ENCODE measurements at places on chromosomes 2 and 18.

GRCh38 chr2:129794540-129794939, 184.9 kb upstream of the RAB6C start:
- DNase-seq: no peak
- H3K27me3 ChIP-seq: peaks cover 33% of the 10 kb centered on the region
- no peaks in the 10 kb centered on the region for H3K4me1 ChIP-seq
- no peaks in the 10 kb centered on the region for H3K36me3 ChIP-seq
- H3K27ac ChIP-seq: no peak overlapping the region
- no peak overlapping the region for H3K4me3 ChIP-seq

DNA sequence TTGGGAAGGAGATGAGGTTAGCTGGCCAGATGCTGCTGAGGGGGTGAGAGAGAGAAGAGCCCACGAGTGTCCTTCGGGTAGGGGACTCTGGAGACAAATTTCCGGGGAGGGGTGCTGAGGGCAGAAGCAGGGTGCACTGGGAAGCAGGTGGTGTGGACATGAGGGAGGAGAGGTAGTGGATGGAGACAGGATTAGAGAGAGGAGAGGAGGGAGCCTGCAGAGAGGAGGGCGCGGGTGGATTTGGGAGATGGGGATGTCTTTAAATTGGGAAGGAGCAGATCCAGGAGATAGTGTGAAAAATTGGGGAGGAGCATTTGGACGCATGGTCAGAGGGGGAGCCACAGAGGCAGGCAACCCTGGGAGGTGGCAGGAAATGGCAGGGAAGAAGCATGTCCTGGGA, 154.7 kb downstream of the DYSF start:
- H3K4me3 ChIP-seq: no peak overlapping the region
- peaks cover 19% of the 10 kb centered on the region for H3K4me1 ChIP-seq
- H3K27ac ChIP-seq: no peak overlapping the region
- DNase-seq: no peak
- peaks cover 2% of the 10 kb centered on the region for H3K36me3 ChIP-seq

- DNase-seq: no peak
- H3K27ac ChIP-seq: peak overlapping the region; percentile 74
- no peaks in the 10 kb centered on the region for H3K27me3 ChIP-seq
- peaks cover 30% of the 10 kb centered on the region for H3K36me3 ChIP-seq
- no peak overlapping the region for H3K4me3 ChIP-seq
- H3K4me1 ChIP-seq: peaks cover 33% of the 10 kb centered on the region
These were observed 55.1 kb downstream of the SP100 start for GRCh38 chr2:230471074-230471473.

DNA sequence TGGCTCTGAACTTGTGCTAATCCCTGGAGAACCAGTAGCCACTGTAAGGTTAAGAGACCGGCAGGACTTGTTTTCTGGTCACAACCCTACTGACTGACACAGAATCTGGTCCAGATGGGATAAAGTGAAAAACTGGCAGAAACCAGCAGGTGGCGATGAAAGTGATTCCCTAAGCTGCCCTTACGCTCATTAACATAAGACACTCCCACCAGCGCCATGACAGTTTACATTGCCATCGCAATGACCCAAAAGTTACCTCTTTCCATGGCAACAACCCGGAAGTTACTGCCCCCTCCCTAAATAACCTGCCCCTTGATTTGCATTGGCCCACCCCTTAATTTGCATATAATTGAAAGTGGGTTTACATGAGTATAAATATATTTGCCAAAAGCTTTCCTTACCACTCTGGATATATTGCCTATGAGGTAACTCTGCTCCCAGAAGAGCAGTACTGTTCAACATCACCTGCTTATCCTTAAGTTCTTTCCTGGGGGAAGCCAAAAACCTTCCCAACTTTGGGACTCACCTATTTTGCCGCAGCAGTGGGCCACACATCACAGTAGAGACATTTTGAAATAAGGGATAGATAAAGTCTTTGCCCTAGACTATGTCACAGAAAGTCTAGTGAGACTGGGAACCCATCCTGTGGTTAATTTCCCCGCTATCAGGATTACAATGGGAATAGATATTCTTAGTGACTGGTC, 35.8 kb upstream of the AFF3 start:
- peak; percentile 21 for DNase-seq
- H3K36me3 ChIP-seq: no peaks in the 10 kb centered on the region
- H3K4me1 ChIP-seq: peaks cover 2% of the 10 kb centered on the region
- no peak overlapping the region for H3K4me3 ChIP-seq
- H3K27me3 ChIP-seq: no peaks in the 10 kb centered on the region

DNA sequence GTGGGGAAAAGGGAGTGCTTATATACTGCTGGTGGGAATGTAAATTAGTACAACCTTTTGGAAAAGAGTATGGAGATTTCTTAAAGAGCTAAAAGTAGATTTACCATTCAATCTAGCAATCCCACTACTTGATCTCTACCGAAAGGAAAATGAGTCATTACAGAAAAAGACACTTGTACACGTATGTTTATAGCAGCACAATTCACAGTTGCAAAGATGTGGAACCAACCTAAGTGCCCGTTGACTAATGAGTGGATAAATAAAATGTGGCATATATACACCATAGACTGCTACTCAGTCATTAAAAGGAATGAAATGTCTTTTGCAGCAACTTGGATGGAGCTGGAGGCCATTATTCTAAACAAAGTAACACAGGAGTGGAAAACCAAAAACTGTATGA, 29.5 kb downstream of the FLACC1 start:
- no peak overlapping the region for H3K27ac ChIP-seq
- H3K27me3 ChIP-seq: no peaks in the 10 kb centered on the region
- no peak for DNase-seq
- H3K36me3 ChIP-seq: no peaks in the 10 kb centered on the region

DNA sequence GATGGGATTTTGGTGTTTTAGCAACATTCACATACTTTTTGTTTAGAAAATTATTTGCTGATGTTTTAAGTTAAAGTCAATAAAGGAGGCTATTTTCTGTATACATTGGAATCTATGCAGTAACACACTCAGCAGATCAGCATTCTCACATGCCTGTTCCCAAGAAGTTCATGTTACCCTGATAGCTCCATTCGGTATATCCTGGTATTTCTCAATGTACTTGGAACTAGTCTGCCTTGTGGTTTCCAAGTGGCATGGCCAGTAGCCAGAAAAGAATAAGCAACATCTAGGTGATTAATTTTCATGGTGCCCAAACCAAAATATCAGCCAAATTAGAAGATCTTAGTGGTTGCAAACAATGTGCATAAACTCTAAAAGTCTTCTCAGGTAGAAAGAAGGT, 5.2 kb upstream of the NCAPH start:
- H3K4me3 ChIP-seq: no peak overlapping the region
- H3K27ac ChIP-seq: no peak overlapping the region
- peaks cover 36% of the 10 kb centered on the region for H3K4me1 ChIP-seq
- no peak for DNase-seq
- peaks cover 4% of the 10 kb centered on the region for H3K36me3 ChIP-seq
- no peaks in the 10 kb centered on the region for H3K27me3 ChIP-seq

DNA sequence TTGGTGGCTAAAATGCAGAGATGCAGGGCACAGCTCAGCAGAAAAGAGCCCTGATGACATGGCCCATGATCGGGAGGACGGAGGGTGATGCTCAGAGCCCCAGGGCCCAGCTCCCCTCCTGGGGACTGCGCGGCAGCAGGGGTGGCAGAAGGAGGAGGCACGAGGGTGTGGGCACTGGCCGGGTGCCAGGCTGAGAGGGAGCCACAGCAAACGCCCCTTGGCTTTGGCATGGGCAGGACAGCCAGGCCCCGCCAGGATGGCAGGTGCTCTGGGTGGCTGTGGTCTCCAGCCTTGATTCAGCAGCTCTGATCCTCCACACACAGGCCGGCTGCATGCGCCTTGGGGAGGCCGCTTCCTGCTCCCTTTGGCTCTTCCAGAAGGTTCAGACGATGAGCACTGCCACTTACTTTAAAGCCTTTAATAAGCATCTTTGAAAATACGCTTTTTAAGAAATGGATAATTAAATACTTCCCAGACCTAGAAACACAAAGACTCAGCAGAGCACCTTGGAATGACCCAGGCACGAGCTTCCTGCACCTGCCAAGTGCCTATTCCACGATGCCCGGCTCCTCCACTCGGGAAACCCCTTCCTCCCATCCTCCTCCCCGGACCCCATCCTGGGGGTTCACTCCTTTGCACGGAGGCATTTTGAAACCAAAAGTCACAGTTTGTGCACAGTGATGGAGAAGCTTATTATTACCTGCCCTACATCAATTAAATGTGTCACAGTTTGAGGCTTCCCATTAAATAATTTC, 78.5 kb upstream of the SNTG2 start:
- H3K27ac ChIP-seq: no peak overlapping the region
- H3K36me3 ChIP-seq: no peaks in the 10 kb centered on the region
- H3K27me3 ChIP-seq: peaks cover 19% of the 10 kb centered on the region
- no peak overlapping the region for H3K4me3 ChIP-seq

GRCh38 chr18:22466608-22467395, 49.1 kb upstream of the CTAGE1 start:
- no peak overlapping the region for H3K4me3 ChIP-seq
- H3K27ac ChIP-seq: no peak overlapping the region
- no peaks in the 10 kb centered on the region for H3K36me3 ChIP-seq
- no peaks in the 10 kb centered on the region for H3K27me3 ChIP-seq

All from T-helper 17 cell (primary cell).